A549 treated with GW870086 at 1 μM for 4 hours (cell line): ENCODE measurements at places on chromosomes 7 and 10. TPM values are rescaled to one million over a fixed set of nuclear protein-coding genes. Genes with fewer than 3 reads are reported as not detected.

POM121C gene
- 32.4 to 41.7 TPM (median 36.8 TPM) in 5 replicates for total RNA-seq

FAM25A gene
- total RNA-seq: not detected in 5 replicates

DNAJB9 gene
- 9.2 to 10.9 TPM (median 10.1 TPM) in 5 replicates for total RNA-seq

MTURN gene
- total RNA-seq: 4.5 to 6.6 TPM (median 5.7 TPM) in 5 replicates

GDF10 gene
- total RNA-seq: 0.06 to 0.22 TPM (median 0.07 TPM) in 4 of 5 replicates, not detected in the other
